ENCODE measurements at places on chromosomes 13 and 19.
A peak's percentile ranks its signal among the peaks of the same experiment; 100 is the strongest.

DNA sequence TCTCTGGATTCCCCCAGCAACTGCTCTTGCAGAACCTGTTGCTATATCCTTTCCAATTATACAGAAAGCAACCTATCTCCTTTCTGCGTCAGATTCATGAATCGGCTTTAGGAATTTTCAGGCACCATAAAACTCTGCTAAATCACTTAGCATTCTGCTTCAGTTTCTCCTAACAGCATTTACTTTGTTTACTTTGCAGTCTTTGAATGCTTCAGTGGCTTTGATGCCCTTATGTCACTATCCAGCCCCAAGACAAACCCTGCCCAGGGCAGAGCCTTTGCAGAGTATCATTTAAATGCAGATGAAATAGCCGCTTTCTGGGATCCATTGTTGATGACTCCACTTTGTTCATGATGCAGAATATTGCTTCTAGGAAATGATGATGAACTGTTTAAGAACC, 43.1 kb downstream of the SLITRK1 start:
- H3K27ac ChIP-seq = no peak overlapping the region
- DNase-seq = no peak

- H3K36me3 ChIP-seq = no peaks in the 10 kb centered on the region
- H3K27me3 ChIP-seq = no peaks in the 10 kb centered on the region
- H3K4me3 ChIP-seq = no peak overlapping the region
- no peaks in the 10 kb centered on the region for H3K4me1 ChIP-seq
- H3K27ac ChIP-seq = no peak overlapping the region
These were observed 55.1 kb upstream of the STARD13 start for GRCh38 chr13:33340631-33341030.

DNA sequence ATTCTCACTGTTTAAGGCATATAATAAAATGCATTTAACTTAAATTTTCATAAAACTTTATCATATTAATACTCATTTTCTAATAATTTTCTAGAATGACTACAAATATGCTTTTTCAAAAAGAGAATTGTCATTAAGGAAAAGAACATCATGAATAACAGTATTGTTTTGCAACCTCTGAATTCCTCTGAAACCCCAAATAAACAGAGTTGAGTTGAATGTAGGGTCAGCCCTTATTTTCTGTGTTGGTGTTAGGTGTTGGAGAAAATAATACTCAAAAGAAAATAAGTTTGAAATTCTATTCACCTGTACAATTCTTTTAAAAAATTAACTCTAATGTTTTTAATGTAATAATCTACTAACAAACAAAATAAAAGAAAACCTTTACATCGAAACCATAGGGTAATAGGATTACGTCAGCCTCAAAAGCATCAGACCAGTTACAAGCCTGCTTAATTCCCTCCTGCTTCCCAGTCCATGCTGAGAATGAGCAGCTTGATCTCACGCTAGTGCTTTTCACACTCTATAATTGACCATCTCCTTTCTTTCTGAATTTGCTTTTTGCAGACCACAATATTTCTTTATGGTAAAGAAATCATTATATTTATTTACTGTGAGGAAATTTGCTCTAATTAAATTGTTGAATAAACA, 160.9 kb downstream of the PCDH9 start:
- H3K4me1 ChIP-seq = no peaks in the 10 kb centered on the region
- DNase-seq = no peak
- H3K36me3 ChIP-seq = no peaks in the 10 kb centered on the region

GRCh38 chr19:16285769-16286498, 38.7 kb upstream of the KLF2 start:
- H3K36me3 ChIP-seq = no peaks in the 10 kb centered on the region
- DNase-seq = peak; percentile 8
- H3K4me1 ChIP-seq = peaks cover 2% of the 10 kb centered on the region
- H3K27ac ChIP-seq = no peak overlapping the region
- no peak overlapping the region for H3K4me3 ChIP-seq
- peaks cover 48% of the 10 kb centered on the region for H3K27me3 ChIP-seq

DNA sequence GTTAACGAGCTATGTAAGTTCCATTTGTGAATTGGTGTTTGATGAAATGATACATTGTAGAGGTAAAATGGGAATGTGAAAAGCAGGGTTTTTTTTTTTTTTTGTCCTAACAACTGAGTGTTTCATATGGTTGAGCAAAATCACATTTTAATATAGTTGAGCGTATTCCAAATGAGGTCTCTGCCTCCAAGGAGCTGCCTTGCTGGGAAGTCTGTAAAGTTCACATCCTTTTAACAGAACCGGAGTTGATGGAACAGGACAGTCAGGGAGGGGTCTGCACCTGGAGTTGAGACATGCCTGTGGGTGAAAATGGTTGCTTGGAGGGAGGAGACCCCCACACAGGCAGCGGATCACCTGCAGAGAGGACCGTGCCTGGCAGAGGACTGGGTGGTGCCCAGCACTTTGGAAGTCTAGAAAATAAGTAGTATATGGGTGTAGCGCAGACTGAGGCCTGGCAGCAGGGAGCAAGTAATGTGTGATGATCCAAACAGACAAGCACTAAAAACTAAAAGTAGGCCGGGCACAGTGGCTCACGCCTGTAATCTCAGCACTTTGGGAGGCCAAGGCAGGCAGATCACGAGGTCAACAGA, 75.2 kb upstream of the UBAC2 start:
- no peak for DNase-seq
- no peak overlapping the region for H3K27ac ChIP-seq
- no peaks in the 10 kb centered on the region for H3K36me3 ChIP-seq
- no peaks in the 10 kb centered on the region for H3K27me3 ChIP-seq
- no peak overlapping the region for H3K4me3 ChIP-seq
- H3K4me1 ChIP-seq = no peaks in the 10 kb centered on the region

DNA sequence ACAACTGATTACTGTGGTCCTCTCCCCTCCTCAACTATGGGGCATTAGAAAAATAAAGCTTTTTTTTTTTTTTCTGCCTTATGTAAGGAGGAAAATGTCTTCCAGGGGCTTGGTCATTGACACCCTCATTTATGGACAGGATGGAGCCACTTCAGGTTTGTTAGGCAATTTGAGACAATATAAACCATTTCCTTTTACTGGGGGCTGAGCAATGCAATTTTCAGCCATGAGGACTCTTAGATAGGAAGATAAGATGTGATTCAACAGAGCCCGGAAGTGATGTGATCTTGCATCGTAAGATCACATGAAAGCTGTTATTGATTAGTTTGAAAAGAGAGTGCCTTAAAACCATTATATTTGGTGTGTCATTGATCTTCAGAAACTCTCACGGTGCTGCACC, 210.8 kb downstream of the OXGR1 start:
- H3K27ac ChIP-seq = no peak overlapping the region
- H3K27me3 ChIP-seq = no peaks in the 10 kb centered on the region
- no peaks in the 10 kb centered on the region for H3K4me1 ChIP-seq
- no peaks in the 10 kb centered on the region for H3K36me3 ChIP-seq

DNA sequence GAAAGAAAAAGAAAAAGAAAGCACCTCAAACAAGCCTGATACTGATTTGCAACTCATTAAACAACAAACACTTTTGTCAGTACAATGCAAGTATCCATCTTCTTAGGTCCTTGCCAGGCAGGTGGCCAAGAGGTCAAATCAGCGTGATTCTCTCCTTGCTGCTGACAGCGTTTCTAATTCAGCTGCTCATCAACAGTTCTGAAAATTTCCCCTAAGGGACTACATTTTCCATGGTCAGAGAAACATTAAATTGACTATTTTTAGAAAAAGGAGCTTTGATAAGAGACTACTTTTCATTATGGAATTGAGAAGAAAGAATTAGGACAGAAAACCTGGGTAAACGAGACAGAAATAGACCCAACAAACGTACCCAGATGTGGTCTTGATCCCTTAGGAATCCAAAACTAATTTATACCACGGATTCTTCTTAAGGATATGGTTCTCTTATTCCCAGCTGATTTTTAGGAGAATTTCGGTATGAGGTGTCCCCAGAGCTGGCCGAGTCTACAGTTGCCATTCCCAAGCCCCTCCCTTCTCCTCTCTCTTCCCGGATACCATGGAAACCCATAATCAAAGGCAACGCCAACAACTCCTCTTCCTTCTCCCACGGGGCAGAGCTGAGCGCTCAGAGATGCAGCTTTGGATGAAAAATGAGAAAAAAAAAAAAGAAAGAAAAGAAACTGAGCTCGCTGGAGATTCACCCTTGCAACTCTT, 29.5 kb upstream of the CEBPG start:
- H3K27me3 ChIP-seq = no peaks in the 10 kb centered on the region
- DNase-seq = peak; percentile 18
- no peak overlapping the region for H3K4me3 ChIP-seq
- no peaks in the 10 kb centered on the region for H3K36me3 ChIP-seq
- peaks cover 1% of the 10 kb centered on the region for H3K4me1 ChIP-seq

DNA sequence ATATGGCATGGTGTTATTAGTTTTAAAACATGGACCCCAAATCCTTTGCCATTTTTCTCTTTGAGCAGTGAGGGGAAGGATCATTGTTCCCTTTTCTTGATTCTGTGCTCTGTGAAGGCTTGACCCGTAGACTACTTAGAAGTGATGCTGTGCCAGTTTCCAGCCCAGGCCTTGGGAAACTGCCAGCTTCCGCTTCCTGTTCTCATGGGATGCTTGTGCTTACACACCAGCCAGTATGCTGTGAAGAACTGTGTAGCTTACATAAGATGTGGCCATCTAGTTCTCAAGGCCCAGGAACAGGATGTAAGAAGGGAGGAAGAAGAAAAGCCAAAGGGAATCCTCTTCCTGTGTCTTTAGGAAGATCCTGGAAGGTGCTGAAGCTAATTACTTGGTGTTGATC, 180.9 kb downstream of the PCCA start:
- H3K27me3 ChIP-seq = no peaks in the 10 kb centered on the region
- H3K4me3 ChIP-seq = no peak overlapping the region
- H3K4me1 ChIP-seq = no peaks in the 10 kb centered on the region
- peaks cover 5% of the 10 kb centered on the region for H3K36me3 ChIP-seq
- H3K27ac ChIP-seq = no peak overlapping the region

- no peaks in the 10 kb centered on the region for H3K27me3 ChIP-seq
- no peak for DNase-seq
- H3K36me3 ChIP-seq = peaks cover 69% of the 10 kb centered on the region
- peaks cover 4% of the 10 kb centered on the region for H3K4me1 ChIP-seq
These were observed 2.9 kb downstream of the CDC16 start for GRCh38 chr13:114237415-114238112.

DNA sequence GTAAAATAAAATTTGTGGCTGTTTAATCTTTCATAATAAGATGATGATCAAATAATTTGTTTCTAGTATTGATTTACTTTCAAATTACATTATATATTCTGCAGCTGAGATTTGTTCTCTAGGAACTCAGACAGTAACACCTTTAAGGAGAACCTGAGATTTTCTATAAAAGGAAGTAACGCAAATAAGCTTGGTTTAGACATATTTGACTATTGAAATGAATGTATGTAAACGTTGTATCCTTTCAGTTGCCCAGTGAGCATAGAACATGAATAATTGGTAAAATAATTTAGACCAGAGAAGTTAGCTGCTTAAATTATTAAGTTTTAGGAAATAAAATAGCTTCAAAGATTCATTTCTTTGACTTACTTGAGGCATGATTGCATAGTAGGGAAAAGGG, 3.1 kb downstream of the CDK8 start:
- H3K27me3 ChIP-seq = no peaks in the 10 kb centered on the region
- DNase-seq = no peak
- H3K4me3 ChIP-seq = no peak overlapping the region
- no peaks in the 10 kb centered on the region for H3K36me3 ChIP-seq
- H3K27ac ChIP-seq = no peak overlapping the region

DNA sequence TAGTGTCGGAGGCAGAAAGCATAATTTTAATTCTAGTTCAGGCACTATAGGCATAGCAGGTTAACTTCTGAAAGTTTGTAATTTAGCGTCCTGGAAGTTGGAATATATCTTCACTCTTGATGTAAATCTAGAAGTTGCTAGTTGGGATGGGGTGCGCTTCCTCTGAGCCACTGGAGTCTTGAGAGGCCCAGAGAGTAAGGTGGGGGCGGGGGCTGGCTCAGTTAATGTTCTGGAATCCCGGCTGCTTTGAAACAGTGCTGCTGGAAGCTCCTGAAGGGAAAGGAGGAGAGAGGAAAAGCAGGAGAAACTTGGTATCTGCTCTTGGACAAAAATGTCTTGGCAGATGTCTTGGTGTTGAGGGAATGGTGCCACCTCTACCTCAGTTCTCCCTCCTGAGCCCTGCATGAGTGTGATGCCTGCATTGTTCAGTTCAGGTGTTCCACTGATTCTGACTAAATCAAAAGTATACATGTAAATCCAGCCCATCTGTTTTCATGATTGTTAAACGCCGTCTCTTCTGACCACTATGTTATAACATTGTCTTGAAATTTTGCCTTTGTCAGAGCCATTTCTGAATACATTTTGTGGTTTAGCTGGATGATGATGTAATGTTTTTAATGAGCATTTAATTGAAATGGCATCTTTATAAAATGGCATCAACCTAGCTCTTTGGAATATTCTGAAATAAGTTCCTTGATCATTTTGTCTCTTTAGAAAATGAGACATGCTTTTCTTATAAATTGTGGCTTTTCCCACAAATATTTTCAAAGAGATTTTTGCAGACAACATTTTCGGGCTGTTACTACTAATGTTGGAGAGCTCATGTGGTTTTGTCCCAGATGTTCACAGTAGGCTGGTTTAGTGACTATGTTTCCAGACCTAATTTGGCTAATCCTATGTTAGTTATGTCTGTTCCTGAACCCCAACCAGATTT, 202.7 kb downstream of the SHISA2 start:
- DNase-seq = no peak
- no peaks in the 10 kb centered on the region for H3K27me3 ChIP-seq
- no peaks in the 10 kb centered on the region for H3K36me3 ChIP-seq
- peaks cover 9% of the 10 kb centered on the region for H3K4me1 ChIP-seq
- no peak overlapping the region for H3K27ac ChIP-seq

DNA sequence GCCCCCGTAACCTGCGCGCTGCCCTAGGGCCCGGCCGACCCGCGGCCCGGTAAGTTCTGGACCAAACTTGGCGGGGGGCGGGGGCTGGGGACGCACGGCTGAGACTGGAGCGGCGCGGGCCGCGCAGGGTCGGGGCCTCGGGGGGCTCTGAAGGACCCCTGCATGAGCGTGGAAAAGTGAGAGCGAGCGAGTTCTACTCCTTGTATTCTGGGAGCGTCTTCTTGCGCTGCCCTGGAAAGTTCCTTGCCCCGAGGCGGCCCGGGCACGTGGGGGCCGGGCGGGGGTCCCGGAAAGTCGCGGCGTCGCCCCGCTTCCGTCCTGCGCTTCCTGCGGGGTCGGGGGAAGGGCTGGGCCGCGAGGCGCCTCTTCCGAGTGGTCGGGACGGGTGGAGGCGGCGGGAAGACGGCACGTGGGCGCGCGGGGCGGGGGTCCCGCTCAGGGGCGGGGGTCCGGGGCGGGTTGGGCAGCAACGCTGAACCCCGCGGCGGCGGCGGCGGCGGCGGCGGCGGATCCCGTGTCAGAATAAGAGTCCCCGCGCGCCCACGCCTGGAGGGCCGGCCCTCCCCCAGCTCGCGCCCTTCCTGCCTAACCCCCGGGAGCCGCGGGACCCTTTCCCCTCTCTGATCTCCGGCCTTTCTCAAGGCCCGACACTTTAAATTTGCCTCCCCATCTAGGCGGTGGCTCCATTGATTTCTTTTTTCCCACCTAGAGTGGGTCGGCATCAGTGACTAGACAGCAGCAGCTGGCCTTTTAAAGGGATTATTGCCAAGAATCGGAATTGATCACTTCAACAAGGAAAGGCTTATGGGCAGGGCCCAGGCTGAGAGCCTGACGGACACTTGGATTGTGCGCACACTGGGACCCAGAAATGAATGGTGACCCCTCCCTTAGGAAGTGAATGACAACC, 749 bp downstream of the GATAD2A start:
- H3K36me3 ChIP-seq = peaks cover 25% of the 10 kb centered on the region
- no peaks in the 10 kb centered on the region for H3K27me3 ChIP-seq
- H3K27ac ChIP-seq = peak overlapping the region; percentile 59
- peaks cover 21% of the 10 kb centered on the region for H3K4me1 ChIP-seq
- H3K4me3 ChIP-seq = peak overlapping the region; percentile 55

- H3K27ac ChIP-seq = no peak overlapping the region
- H3K4me1 ChIP-seq = no peaks in the 10 kb centered on the region
- H3K27me3 ChIP-seq = no peaks in the 10 kb centered on the region
- no peak overlapping the region for H3K4me3 ChIP-seq
These were observed 2.0 kb downstream of the ELF1 start for GRCh38 chr13:41017159-41017558.
